Suppressor macrophage (primary cell): ENCODE measurements at places on chromosomes 1 and 21.

GRCh38 chr1:216090556-216090955 is 332.7 kb downstream of the USH2A start:
- DNase-seq = no peak

DNA sequence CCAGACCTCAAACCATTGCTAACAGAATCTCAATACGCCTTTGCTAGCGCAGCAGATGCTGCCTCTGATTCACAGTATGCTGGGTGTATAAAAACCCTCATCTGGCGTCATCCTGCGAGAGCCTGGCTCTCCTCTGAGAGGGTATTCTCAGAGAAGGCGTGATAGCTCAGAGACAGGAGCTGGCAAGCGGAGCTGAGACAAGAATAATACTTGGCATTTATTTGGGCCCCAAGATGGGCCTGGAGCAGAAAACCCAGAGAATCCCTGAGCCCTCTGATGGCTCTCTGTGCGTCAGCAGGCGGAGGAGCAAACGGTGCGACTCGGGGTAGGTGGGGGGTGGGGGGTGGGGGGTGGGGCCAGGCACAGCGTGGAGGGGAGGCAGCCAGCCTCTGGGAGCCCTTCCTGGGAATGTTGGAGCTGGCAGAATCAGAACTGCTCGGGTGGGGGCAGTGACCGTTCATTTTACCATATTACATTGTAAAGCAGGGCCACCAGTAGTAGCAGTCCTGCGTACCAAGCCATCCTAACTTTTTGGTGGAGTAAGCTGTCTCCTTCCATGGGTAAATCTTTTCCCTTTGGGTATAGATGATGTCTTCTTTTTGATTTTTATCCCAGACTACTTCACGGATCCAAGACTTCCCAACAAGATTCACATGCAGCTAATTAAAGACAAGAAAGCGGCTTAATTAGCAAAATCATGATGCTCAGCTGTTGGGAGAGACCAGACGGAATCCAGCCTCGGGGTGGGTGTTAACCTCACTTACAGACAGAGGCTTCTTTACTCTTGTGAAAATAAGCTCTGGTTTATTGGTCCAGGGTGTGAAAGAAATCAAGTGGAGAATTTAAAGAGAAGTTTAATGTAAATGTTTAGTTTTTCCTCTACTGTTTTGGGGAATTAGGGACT is 7.1 kb downstream of the RIIAD1 start:
- DNase-seq = no peak

DNA sequence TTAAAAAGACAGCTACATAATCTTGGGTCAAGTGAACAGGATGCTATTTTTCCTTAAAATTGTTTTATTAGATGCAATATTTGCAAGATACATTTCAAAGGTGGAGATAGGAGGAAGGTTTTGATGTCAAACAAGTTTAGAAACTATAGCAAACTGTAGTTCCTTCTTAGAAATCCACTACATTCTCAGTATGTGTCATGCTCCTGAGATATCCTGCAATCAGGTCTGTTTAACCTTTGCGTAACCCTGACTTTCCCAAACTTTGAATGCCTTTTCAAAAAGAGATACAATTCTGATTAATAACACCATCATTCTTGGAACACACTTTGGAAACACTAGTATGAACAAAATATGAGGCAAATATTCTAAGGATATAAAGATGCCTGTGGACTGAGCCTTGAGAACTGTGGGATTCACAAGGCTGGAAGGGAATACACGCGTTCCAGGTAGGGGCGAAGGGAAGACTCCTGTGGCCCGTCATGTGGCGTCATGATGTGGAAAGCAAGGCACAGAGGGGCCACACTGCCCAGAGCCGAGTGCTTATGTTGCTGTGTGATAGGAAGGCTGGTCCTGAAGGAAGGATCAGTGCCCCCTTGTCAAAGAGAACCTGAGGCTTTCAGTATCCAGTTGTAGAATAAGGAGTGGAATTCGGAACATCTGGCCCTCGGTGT is 19.6 kb upstream of the TARBP1 start:
- peak; percentile 34 for DNase-seq

- DNase-seq = no peak
Observed at GRCh38 chr1:45585110-45585426, 1.2 kb downstream of the NASP start.

DNA sequence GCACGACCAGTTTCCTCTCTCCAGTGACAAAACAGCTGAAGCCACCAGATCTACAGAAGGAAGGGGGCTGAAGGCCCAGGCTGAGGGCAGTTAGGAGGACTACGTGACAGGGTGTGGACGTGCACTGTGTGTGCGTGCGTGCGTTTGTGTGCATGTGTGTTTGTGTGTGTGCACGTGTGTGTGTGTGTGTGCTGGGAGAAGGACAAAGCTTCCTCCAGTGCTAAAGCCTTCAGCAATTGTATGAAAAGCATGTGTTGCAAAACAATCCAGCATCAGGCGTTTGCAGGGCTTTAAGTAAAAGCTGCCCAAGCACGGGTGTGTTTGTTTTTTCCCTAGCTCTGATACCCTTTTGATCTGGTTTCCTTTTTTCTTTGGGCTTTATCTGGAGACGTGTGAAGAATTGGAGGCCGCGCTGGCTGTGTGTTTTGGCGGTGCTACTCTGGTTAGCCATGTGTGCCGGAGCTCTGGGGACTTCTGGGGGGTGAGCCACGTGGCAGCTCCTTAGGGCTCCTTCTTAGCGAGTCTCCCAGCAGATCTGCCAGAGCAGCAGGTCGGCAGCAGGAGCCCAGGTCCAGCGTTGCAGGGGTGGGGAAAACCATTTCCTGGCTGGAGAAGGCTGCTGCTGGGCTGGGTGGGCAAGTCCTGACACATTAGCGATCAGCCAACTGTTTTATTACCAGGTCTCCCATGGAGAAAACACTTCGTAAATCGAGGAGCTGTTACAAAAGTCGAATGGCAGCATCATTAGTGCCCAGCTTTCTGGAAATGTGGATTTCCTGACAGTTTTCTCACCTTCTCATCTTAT is 73.4 kb downstream of the UCK2 start:
- no peak for DNase-seq

DNA sequence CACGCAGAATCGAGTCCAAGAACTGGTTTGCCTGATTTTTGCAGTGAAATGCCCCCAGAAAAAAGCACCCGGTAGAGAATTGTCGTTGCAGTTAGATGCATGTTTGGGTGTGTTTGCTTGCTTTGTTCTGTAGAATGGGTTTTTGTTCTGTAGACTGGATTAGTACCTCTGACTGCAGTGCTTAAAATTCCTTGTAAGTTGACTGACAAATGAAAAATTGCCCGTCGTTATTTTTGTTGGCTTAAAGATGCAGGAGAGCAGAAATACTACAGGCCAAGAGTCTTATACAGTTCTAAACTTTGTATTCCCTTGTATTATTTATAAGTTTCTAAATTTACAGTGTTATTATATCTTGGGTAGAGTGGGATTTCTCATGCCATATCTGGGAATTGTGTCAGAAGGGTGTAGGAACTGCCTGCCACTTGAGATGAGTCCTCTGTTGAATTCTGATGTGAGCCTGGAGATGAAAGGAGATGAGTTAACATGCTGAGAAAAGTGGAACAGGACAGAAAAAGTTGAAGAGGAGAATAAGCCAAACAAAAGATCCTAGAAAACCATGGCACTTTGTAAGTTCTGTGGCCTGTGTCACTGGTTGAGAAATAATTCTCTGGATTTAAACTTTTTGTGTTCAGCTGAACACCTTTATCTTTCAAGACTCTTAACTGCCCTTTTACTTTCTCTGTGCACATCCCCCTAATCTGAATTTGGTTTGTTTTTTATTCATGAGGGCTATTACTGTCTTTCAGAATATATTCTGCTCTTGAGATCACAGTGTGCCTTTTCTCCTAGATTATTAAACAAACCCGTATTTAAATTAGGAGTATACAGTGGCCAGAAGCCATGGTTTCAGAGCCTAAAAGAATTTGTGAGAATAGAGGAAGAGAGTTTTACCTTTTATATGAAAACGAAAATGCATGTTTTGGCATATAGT is 1.4 kb downstream of the DESI2 start:
- no peak for DNase-seq

DNA sequence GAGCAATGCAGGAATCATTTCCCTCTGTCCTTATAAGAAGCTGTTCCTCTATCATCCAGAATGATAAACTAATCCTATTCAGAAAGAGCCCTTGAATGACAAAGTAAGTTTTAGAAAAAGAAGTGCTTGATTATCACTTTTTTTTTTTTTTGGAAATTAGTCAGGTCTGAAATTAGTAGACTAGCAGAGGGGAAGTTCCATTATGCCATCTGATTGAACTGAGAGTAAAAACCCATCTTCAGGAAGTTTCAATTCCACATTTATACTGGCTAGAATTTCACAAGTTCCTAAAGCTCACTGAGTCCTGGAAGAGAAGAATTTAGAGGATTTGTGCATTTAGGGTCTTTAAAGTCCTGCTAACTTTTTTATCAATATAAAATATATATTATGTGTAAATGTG is 128.8 kb upstream of the COA6 start:
- peak; percentile 42 for DNase-seq

- DNase-seq = no peak
Observed at GRCh38 chr1:57324388-57324787, 99.5 kb downstream of the DAB1 start.

DNA sequence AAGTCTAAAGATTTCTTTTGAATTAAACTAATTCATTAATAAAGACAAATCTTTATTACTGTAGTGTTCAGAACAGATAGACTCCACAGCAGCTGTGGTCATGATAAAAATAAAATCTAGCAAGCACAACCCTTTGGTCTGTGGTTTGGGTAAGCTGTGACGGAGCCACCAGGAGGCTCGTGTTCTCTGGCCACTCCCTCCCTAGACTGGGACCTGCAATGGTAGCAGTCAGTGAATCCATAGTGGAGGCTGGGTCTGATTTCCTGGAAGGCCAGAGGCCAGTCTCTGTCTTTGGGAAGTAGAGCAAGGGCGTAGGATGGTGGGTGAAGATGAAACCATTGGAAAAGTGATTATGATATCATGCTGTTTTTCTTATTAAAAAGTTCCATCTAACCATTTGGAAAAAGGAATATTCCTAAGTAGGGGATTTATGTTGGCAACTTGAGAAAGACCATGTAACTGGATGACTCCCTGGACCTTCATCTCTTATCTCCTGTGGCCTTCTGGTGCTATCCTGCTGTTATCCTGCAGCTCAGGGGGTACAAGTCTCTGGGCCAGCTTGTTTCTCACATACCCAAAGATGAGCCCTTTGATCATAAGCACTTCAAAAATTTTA is 39.0 kb downstream of the TENT5C start:
- no peak for DNase-seq

GRCh38 chr1:96880626-96881025 is 159.0 kb downstream of the PTBP2 start:
- DNase-seq = no peak

DNA sequence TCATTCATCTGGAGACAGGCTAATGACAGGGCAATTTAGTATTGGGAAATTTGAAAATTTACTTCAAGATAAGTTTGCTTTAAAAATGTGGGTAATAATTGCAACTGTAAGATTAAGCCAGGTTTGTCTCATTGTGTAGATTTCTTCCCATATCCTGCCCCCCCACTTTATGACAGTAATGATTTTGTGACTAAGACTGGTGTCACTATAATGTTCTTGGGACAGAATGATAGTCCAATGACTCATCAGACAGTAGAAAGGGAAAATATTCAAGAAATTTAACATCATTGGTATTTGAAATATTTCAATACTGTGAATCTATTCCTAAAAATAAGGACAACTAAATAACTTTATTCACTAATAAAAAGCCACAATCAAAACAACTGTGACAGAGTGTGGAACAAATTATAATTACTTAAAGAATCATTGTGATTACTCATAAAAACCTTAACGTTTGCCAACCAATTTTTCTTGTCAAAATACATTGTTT is 36.7 kb downstream of the FH start:
- DNase-seq = no peak

DNA sequence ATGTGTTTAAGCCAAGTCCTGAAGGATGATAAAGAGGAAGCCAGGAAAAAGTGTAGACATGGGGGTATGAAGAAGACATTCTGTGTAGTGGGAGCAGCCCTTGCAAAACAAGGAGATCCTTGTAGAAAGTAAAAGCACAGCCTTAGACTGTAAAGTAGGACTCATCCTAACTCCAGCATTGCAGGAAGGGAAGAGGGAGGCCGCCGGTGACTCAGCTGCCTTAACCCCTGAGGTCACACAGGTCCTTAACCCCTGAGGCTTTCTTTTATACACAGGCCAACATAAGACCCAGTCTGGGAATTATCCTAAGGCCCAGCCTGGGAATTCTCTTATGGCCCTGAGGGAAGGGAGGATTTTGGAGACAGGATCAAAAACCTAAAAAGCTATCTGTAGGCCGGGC is 18.0 kb downstream of the PGM1 start:
- no peak for DNase-seq

DNA sequence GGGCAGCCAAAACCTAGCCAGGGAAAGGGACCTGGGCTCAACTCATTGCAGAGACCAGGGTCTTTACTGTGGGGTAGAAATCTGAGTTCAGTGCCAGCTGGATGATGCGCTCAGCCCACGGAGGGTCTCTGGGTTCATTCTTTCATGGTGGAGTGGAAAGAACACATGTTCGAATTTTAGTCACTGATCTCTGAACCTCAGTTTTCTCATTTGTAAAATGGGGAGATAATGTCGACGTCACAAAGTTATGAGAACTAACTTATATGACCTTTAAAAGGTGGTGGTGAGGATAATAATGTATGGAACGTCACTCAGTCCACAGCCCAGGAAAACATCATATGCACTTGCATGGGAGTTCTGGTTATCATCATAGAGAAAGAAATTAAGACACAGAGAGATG is 1.2 kb upstream of the TAL1 start:
- no peak for DNase-seq

DNA sequence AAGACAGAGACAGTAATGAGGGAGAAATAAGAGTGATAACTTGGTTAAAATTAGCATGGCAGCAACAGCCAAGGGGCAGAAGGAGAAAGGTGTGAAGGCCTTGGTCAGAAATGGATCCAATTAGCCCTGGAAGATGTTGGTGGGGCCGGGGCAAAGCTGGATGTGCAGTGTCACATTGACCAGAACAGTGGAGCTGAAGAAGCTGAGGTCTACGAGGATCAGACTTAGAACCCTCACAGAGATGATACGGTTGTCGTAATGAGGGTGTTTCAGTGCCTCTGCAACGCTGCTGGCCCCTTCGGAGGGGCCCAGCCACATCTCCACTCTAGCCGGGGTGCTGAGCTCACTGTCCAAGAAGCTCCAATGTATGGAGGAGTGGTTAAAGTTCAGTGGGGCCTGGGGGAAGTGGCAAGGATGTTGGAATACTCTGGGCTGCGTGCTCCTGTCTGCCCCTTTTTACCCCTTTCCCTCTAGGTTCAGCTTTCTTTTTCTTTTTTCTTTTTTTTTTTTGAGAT is 14.2 kb downstream of the SH2D2A start:
- DNase-seq = no peak

DNA sequence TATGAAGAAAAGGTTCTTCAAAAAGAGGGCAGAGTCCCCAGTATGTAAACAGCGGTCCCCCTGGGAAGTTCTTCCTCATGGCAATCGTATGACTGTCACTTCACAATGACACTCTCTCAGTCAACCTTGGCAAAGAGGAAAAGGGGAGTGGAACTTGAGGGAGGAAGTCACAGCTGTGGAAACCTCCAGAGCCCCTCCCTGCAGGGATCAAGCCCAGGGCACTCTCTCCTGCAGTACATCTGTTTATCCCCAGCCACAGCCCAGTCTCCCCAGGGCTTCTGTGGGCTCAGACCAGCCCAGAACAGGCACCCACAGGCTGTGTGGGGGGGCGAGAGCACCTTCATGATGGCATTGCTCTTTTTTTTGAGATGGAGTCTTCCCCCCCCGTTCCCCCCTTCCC is 2.0 kb downstream of the ATP13A2 start:
- DNase-seq = peak; percentile 77
